ENCODE measurements at places on chromosomes 12 and 14.

DNA sequence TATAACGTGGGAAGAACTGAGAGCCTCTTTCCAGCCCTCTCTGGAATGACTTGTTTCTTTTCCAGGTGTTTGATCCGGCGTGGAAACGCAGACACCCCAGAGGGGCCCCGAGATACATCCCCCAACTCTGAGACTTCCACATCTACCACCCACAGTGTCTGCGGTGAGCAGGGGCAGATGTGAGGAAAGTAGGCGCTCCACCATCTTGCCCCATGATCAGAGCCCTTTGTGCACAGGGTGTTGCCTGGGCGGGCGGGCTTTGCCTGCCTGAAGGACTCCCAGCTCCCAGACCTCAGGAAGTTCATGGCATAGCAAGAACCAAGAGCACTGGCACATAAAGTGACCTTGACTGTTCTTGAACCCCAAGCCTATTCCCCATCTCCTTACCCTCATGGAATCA lies 2.8 kb downstream of the CARMIL3 start:
- DNase-seq = no peak

- DNase-seq = no peak
Observed at GRCh38 chr14:95547272-95547625, 12.4 kb downstream of the GLRX5 start.

DNA sequence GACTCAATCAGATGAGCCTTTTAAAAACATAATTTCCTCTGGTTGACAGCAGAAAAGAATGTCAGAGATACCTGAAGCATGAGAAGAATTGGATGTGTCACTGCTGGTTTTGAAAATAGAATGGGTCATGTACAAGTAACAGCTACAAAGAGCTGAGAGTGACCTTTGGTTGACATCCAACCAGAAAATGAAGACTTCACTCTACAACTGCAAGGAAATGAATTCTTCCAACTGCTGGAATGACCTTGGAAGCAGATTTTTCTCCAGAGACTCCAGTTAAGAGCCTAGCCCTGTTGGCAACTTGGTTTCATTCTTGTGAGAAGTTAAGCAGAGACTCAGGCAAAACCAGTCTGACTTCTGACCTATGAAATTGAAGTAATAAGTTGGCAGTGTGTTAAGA lies 505.9 kb downstream of the SLC16A7 start:
- peak; percentile 49 for DNase-seq

DNA sequence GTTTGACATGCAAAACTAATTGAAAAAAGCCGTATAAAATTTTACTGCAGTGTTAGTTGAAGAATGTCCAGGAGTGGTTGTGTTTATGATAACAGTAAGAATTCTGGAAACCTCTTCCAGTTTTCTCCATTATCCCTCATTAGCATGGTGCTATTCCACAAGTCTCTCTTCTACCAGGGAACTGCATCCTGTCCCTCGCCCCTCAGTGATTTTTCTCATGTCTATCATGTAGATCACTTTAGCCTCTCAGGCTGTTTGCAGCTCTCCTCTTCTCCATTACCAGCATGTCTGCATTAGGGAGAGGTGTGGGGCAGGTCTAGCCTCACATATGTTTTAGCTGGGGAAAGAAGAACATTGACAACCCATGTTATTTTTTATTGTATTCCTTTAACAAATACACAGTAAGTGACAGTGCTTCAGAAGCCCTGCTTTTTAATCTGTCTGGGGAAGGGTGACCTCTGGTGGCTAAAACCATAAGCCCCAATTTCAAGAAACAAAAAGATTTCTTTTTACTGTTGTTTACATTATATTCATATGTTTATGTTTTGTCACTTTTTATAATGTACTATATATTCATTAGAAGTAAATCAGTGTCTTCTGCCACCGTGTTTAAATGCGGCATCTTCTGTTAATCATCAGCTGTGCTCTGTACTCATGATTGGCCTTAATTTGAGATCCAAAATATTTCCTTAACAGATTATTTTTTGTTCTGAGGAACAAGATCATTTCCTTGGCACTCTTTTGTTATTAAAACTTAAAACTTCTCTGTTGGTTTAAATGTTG lies 70.7 kb downstream of the RASSF8 start:
- no peak for DNase-seq

- DNase-seq = no peak
Observed at GRCh38 chr12:11922361-11922760, 148.4 kb upstream of the BCL2L14 start.

GRCh38 chr12:130945786-130946492 lies 7.8 kb upstream of the ADGRD1 start:
- no peak for DNase-seq

DNA sequence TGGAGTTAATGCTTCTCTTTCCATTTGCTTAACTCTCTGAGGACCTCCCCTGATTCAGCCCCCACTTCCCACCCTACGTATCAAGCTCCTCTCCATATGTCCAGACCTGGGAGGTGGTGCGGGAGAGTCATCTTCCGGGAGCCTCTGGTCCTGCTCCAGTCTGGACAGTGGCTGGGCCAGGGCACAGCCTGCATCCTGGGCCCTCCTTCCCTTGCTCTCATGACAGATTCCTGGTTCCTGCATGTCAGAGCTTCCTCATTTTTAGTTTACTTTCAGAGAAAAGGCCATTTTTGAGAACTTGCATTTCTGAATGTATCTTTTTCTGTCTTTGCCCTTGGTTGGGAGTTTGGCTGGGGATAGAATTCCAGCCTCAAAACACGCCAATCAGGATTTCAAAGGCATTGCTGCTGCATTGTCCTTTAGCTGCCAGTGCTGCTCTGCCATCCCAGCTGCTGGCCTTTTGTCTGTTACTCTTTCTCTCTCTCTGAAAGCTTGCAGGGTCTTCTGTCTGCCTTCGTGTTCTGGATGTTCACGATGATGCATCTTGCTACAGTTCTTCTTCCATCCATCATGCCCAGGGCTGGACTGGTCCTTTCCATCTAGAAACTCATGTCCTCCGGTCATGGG lies 54.7 kb downstream of the SLC6A12 start:
- DNase-seq = no peak

GRCh38 chr14:68788275-68788995 lies 4.4 kb downstream of the ZFP36L1 start:
- DNase-seq = no peak

GRCh38 chr12:6535960-6536847 lies 1.9 kb downstream of the GAPDH start:
- DNase-seq = no peak

- no peak for DNase-seq
Observed at GRCh38 chr12:94636462-94637085, 13.8 kb downstream of the TMCC3 start.

DNA sequence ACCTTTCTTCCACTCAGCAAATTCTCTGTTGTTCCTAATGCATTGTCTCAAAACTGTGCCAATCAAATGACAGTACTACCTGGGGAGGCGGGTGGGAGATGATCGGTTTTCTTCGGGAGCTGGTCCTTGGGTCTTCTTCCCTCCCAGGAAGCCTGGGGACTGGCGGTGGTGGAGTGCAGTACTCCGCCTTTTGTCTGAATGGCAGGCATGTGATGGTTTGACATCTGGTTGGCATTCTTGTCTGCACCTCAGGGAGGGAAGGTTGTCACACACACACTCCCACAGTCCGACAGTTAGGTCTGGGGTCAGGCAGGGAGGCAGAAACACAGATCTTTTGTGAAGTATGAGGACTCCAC lies 114.8 kb downstream of the SNAPC1 start:
- no peak for DNase-seq

DNA sequence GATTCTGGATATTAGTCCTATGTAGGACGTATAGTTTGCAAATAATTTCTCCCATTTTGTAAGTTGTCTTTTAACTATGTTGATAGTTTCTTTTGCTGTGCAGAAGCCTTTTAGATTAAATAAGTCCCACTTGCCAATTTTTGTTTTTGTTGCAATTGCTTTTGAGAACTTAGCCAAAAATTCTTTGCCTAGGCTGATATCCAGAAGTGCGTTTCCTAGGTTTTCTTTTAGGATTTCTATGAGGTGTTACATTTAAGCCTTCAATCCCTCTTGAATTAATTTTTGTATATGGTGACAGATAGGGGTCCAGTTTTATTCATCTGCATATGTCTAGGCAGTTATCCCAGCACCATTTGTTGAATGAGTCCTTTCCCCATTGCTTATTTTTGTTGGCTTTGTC lies 264.4 kb upstream of the OR4E1 start:
- DNase-seq = no peak

DNA sequence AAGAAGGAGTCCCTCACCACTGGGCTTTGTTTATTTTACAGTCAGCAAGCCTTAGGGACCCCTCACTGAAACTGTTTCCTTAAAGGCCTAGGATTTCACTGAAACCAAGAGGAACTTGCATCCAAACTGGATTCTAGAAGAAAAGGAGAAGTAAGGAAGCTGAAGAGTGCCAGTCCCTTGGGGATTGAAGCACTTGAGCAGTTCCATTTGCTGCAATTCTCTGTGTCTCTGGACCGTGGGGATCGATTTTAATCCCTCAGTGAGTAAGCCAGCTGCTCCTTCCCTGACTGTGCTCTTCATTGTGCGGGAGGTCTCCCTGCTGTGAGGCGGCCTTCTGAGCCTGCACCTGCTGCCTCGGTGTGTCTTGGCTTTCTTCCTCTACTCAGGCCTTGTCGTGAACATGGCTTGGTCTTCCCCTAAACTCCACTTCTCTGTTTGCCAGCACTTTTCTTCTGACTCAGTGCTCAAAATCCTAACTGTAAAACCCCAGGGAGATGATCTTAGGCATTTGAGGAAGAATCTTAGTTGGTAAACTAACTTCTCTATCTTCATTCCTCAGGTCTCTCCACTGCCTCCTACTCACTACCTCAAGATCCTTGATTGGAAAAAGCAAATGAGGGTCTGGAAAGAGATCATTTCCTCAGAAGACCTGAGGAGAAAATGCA lies 132.6 kb downstream of the SLC38A6 start:
- no peak for DNase-seq

DNA sequence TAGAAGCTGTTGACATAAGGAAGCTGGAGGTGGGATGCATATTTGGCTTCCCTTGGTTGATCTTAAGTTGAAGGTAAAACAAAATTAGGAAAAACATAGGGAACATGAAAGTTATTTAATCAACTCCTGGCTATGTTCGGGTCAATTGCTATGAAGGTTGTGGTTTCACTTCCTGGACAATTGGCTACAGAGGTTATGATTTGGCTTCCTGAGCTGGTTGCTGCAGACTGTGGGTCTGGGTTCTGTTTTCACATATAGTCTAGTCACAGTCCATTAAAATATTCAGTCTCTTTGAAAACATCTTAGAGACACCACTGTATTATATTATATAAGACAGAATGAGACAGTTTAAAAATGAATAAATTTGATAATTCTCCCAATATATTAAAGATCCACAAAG lies 895.2 kb upstream of the USP15 start:
- DNase-seq = peak; percentile 1

GRCh38 chr14:78081245-78081644 lies 88.9 kb upstream of the NRXN3 start:
- no peak for DNase-seq

DNA sequence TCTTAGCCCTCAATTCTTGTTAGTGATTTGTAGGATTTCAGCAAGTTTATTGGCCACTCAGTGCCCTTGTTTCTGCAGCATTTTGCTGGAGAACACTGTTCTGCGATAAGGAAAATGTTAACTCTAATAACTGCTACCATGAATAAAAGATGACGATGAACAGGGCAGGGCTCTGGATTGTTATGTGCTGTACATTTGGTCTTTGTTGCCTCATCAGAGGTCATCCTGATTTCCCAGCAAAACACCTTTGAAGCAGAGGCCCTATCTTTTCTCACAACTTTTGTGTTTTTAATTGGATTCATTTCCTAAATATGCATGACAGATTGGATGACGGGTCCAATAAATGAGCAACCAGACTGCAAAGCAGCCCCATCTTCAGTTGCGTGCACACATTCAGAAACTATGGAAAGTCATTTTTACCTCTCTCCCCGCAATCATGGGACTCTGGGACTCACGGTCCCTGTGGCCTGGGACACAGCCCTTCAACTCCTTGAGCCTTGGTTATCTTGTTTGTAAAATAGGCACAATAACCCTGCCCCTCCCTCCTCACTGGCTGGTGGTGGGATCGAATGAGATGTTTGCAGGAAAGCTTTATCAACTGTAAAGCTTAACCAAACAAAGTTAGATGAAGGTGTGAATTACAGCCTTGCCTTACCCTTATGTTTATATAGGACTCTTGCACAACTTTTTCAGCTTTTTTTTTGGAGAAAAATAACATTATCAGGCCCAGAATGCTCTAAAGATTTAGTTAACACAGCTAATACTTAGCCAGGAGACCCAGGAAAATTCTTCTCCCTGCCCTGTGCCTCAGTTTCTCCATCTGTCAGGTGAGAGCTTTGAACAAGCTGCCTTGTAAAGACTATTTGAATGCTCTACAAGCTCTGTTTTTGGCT lies 45.4 kb downstream of the RPH3A start:
- DNase-seq = no peak

DNA sequence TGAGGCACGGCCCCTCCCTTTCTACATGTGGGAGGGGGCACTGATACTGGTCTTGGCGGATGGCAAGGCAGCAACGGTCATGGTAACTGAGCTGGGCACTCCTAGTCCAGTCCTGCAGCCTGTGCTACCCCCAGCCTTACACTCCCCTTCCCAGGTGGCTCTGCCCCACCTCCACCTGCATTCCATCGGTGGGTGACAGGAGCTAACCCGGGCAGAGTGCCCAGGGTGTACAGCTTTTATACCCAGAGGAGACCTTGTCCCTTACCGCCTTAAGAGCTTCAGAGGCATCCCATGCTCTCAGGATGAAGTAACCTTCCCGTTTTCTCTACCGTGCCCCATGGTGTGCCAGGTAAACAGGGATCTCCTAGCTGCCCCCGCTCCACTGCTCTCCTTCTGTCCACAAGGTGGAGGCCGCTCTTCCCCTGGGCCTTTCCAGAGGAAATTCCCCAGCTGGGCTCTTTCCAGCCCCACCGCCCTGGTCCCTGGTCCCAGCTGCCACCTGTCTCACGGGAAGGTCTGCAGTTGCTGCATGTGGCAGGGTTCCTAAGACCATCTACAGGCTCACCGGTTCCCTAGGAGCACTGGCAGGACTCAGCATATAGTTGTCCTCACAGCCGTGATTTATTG lies 20.5 kb downstream of the BRI3BP start:
- no peak for DNase-seq

DNA sequence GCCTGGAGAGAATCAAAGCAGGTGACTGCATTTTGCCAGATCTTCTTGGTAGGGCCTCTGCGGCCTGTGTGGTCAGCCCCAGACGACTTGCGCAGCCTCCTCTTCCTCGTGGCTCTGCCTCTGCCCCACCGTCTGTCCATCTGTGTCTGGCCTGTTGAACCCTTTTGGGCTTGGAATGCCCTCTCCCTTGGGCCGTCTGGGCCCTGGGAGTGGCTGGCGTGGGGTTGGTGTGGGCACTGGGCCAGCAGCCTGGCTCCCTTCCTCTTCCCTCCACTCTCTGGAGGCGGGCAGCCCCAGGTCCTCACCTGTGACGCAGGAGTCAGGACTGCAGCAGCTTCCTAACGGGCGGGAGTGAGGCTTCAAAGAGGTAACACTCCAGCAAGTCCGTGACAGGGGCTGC lies 9.7 kb upstream of the CCDC197 start:
- DNase-seq = no peak

GRCh38 chr14:22500954-22501726 lies 87.9 kb downstream of the DAD1 start:
- no peak for DNase-seq

- DNase-seq = no peak
Observed at GRCh38 chr12:29818916-29819623, 35.3 kb upstream of the TMTC1 start.

Data from non-pigmented ciliary epithelial cell (primary cell).